ENCODE measurements at places on chromosomes 5 and 9. TPM values are rescaled to one million over a fixed set of nuclear protein-coding genes. Genes with fewer than 3 reads are reported as not detected.

- no peaks in the 10 kb centered on the region for H3K4me1 ChIP-seq
- no peaks in the 10 kb centered on the region for H3K36me3 ChIP-seq
- DNase-seq: no peak
- no peaks in the 10 kb centered on the region for H3K27me3 ChIP-seq
- H3K27ac ChIP-seq: no peak overlapping the region
Measured at GRCh38 chr9:86202338-86202882, 57.0 kb downstream of the C9orf153 start.

GRCh38 chr5:31415009-31415923, 116.6 kb downstream of the DROSHA start:
- H3K27ac ChIP-seq: no peak overlapping the region
- no peak for DNase-seq
- H3K4me3 ChIP-seq: no peak overlapping the region

DNA sequence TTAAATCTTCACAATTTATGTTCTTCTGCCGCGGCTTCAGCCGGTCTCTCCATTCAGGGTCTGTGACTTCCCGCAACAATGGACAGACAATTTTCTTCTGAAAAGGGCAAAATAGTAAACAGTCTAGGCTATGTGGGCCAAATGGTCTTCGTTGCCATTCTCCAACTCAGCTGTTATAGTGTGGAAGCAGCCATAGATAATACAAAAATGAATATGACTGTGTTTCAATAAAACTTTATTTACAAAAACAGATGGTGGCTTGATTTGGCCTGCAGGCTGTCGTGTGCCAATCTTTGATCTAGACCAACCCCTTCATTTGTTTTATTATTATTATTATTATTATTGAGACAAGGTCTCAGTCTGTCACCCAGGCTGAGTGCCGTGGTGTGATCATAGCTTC, 28.1 kb downstream of the ATOX1 start:
- no peak for DNase-seq
- no peaks in the 10 kb centered on the region for H3K27me3 ChIP-seq
- H3K4me3 ChIP-seq: no peak overlapping the region
- no peaks in the 10 kb centered on the region for H3K36me3 ChIP-seq

- DNase-seq: no peak
- no peak overlapping the region for H3K4me3 ChIP-seq
- no peaks in the 10 kb centered on the region for H3K4me1 ChIP-seq
- H3K27ac ChIP-seq: no peak overlapping the region
- peaks cover 5% of the 10 kb centered on the region for H3K36me3 ChIP-seq
Measured at GRCh38 chr5:103145196-103145595, 25.1 kb downstream of the PPIP5K2 start.

The ZSWIM6 gene
- total RNA-seq: 18.3 TPM
